ENCODE measurements at places on chromosomes 5 and 9. TPM values are rescaled to one million over a fixed set of nuclear protein-coding genes. Genes with fewer than 3 reads are reported as not detected.

- no peak for DNase-seq
These were observed 391.0 kb downstream of the TMEM232 start for GRCh38 chr5:110335361-110336066.

DNA sequence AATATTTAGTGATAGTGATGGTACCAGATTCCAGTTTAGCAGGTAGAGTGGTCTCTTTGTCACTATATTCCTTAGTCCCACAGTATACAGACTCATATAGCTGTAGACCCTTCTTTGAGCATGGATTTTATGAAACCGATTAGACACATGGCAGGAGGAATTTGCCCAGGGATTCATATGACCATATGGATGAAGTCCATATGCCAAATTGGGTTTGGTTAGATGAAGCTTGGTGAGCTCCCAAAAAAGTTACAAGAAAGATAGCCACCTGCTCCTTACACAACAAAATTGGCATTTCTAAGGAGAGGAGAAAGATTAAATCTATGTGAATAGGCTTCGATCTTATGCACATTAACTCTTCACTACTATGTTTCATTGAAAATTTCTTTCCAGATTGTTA is 211.4 kb downstream of the CWC27 start:
- no peak for DNase-seq

DNA sequence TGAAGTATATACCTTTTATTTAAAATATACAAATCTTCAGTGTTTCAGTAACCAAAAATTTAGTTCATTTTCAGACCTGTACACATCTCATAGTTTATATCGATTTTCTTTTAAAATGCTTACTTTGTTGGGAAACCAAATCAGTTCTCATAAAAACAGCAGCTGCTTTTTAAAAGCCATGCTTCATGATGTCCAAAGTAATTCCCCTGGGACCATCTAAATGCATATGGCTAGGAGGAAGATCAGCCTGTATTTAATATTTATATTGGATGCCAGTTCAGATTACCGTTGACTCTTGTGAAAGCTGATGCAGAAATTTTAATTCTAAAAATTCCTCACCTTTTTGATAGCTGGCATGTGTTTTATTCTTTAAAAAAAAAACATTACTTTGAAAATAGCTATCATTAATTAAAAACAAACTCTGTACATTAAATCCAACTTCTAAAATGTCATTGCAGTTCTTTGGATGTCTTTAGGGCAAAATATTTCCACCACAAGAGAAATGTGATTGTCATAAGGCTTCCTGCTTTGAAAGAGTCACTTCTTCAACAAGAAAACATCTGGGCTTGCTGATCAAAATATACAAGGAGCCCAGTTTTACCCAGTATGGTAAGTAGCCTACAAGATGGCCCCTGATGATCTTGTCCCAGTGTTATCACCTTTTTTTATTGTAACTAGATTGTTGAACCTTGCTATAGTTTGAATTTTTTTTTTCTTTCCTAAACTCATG is 1242.9 kb upstream of the CDH6 start:
- no peak for DNase-seq

DNA sequence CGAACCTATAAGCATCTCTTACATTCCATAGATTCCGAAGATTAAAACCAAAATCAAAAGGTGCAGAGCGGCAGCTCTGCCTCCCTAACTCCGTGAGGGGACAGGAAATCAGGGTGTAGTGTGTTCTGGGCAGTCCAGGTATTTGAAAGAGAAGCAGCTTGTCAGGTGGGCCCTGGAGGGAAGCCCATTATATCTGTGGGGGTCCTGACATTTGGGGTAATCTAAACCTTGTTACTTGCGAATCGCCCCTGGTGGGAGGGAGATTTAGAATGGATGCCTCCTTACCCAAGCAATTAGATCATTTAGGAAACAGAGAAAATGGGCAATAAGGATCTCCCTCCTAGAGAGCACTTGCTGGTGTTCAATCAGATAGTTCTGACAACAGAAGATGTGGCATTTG is 126.9 kb downstream of the EFNA5 start:
- no peak for DNase-seq

ECM2 gene
- 10.8 TPM for total RNA-seq

NUTM2F gene
- not detected for total RNA-seq

PCDHB2 gene
- 3.4 TPM for total RNA-seq

FOXD4 gene
- not detected for total RNA-seq
